ENCODE measurements at places on chromosomes 6 and 20. TPM values are rescaled to one million over a fixed set of nuclear protein-coding genes. Genes with fewer than 3 reads are reported as not detected.

Gene FOXS1
- 5.0 TPM for polyA plus RNA-seq

- no peak for DNase-seq
These were observed 34.2 kb downstream of the PKIG start for GRCh38 chr20:44616604-44616964.

DNA sequence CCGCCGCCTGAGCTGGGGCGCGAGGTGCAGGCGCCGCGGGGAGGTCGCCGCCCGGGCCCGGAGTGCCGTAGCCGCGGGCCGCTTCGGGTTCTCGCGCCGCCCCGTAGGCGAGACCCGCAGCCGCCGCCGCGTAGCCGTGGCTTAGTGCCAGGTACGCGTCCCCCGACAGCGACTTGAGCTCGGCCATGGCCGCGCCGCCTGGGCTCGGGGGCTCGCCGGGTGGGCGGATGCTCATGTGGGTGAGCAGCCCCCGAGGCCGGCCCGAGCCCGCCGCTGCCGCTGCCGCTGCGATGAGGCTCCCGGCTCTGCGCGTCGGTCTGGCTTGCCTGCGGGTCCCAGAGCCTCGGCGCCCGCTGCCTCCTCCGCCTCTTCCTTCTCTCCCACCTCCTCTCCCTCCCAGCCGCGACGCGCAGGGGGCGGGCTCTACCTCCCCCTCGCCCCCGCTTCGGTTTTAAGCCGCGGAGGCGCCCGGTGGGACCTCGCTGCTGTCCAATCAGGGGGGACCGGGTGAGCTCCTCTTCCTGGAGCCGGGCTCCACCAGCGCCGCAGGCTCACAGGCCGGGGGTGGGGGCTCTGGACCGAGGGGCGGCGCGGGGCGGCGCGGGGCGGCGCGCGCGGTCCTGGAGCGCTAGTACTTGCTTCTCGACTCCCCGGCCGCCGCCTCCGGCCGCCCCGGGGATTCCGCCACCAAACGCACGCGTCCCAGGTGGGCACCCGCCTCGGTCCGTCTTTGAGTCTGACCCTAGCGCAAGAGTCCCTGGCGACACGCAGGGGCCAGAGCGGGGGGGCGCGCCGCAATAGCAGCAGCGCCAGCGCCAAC lies at the start of gene BHLHE23:
TSS of gene BHLHE23 (minus strand) at position 425 of the 820 bp plus-strand sequence. CDS start at position 235, 190 bp downstream.
- no peak for DNase-seq

DNA sequence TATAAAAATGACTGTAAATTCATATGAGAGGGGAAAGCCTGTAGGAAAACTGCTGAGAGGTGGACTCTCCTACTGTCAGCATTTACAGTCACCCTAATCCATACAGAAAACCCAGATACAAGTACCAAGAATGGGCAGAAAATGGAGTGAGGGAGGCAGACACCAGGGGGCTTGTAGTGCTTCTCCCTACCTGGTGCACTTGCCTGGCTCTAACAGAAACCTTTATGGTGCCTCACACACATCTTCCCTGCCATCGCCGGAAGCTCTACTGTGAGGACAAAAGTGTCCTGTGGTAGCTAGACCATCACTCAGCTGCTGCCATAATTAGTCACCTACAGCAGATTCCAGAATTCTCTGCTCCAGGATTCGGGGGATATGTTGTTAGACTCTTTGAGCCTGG lies 441.3 kb downstream of the TFAP2B start:
- no peak for DNase-seq

DNA sequence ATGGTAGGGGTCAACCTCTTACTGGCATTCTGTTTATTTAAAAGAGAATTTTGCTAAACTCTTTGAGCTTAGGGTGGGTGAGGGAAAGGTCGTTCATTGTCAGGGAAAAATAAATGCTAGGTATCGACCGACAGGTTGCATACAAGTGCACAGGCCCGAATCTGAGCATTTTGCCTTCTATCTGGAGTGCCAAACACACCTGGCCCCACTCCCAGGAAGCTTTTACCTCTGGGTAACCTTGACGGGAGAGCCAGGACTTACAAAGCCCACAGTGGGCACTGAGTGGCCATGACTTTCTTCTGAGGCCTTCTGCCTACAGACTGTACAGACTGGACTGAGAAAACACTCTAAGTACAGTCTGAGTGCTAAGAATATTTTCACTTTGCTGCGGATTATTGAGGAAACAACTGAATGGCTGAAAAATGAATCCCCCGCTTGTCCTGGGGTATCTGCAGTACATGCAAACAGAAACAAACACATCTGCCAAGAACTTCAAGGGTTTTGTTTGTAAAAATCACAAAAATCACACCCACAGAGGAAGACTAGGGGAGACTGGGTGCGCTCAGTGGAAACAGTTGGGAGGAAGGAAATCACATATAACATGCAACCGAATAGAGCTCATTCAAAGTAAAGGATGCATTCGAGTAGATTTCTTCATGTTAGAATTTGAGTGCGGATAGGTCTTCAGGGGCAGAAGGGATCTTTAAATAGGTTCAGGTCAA lies 152.8 kb downstream of the NFATC2 start:
- DNase-seq, result no peak

Measured in right lung (tissue), 10 donors.